Ovary (tissue), 10 donors: ENCODE measurements at places on chromosomes 3 and 15. TPM values are rescaled to one million over a fixed set of nuclear protein-coding genes. Genes with fewer than 3 reads are reported as not detected.
A peak's percentile ranks its signal among the peaks of the same experiment; 100 is the strongest.

DNA sequence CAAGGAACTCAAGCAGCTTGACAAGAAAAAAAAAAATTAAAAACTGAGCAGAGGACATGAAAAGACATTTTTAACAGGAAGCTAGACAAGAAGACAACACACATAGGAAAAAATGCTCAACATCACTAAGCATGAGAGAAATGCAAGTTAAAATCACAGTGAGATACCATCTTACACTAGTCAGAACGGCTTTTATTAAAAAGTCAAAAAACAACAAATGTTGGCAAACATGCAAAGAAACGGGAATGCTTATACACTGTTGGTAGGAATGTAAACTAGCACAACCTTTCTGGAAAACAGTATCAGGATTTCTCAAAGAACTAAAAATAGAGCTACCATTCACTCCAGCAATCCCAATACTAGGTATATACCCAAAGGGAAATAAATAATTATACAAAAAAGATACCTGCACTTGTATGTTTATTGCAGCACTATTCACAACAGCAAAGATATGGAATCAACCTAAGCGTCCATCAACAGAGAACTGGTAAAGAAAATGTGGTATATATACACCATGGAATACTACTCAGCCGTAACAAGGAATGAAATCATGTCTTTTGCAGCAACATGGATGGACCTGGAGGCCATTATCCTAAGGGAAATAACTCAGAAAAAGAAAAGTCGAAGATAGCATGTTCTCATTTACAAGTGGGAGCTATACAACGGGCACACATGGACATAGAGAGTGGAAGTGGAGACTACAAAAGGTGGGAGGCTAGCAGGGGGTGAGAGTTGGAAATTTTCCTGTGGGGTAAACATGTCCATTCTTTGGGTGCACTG, 5.2 kb downstream of the GOLIM4 start:
- no peak for DNase-seq

DNA sequence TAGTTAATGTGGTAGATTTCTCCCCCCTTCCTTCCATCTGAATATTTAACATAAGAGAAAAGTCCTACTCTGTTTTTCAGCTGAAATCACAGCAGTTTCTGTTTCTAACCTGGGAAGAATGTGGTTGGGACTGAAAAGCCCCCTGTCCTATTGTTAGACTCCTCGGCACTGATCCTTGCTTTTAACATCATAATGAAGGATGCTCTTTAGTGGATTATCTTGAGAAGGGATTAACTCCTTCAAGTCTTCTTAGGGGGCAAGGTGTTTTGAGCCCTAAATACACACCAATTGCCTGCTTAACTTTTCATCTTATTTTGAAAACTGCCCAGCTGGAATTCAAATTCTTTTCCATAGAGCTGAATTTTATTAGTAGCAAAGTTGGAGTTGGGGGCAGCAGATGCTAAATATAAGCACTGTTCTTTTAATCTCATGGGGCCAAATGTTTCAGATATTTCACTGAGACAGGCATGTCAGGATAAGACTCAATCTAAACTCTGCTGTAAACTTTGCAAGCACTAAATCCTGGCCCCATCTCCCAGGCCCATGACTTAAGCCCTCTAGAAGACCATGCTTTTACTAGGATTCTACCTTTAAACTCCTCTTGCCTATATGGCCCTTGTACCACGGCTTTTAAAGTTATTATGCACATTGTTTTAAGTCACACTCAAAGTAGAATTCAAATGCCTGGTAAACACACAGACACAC, 243.2 kb upstream of the NR2F2 start:
- DNase-seq = no peak

Gene NUTM1
- total RNA-seq = not detected

GRCh38 chr3:100580147-100580546, 29.3 kb upstream of the ADGRG7 start:
- no peak for DNase-seq

GRCh38 chr3:60579734-60580133, 671.5 kb downstream of the FHIT start:
- DNase-seq = no peak

- no peak for DNase-seq
Measured at GRCh38 chr3:38140326-38141172, 2.1 kb downstream of the MYD88 start.

GRCh38 chr3:195729476-195730251, 8.9 kb downstream of the MUC20 start:
- no peak for DNase-seq

DNA sequence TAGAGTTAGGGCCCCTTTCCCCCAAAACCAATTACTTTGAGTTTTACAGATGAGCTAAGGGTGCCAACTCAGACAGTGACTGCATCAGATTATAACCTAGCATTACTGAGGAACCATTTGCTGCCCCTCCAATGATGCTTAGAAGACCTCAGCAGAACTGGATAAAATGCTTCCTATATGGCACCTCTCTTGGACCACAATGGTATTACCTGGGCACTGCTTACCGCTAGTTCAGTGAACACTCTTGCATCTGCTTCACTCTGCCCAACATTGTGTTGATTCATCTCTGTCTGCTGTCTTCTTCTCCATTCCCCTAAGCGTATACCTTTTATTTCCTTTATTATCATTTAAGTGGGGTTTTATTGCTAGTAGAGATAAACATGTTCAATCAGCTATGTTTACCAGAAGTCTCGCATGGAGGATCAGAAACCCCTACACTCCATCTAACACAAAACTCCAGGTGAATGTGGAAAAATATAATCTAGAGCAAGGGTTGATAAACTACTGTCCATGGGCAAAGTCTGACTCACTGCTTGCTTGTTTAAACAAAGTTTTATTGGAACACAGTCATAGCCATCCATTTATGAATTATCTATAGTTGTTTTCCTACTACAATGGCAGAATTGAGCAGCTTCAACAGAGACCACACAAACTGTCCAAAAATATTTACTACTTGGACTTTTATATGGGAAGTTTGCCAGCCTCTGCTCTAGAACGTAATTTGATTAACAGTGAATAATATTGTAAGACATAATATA, 100.2 kb upstream of the PTX3 start:
- DNase-seq = no peak

DNA sequence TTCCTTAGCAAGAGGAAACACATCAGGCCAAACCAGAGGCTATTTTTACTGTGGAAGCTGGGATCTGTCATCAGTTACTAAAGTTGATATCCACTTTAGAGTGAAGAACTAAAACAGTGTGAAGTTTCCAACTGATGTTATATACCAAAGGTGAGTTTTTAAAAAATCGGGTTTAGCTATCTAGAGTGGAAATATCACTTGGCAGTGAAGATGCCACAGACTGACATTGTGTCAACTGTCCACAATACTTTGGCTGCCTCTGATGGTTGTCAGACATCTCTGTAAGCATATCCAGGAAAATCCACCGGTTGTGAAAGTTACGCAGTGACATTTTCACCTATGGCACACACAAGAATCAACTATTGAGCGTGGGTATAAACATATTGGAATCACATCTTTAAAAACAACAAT, 9.2 kb downstream of the ZIC1 start:
- DNase-seq = no peak

GRCh38 chr3:23665741-23666140, 140.0 kb upstream of the UBE2E1 start:
- DNase-seq = no peak

GRCh38 chr15:90388462-90389380, 679 bp downstream of the IQGAP1 start:
- peak; percentile 78 for DNase-seq

DNA sequence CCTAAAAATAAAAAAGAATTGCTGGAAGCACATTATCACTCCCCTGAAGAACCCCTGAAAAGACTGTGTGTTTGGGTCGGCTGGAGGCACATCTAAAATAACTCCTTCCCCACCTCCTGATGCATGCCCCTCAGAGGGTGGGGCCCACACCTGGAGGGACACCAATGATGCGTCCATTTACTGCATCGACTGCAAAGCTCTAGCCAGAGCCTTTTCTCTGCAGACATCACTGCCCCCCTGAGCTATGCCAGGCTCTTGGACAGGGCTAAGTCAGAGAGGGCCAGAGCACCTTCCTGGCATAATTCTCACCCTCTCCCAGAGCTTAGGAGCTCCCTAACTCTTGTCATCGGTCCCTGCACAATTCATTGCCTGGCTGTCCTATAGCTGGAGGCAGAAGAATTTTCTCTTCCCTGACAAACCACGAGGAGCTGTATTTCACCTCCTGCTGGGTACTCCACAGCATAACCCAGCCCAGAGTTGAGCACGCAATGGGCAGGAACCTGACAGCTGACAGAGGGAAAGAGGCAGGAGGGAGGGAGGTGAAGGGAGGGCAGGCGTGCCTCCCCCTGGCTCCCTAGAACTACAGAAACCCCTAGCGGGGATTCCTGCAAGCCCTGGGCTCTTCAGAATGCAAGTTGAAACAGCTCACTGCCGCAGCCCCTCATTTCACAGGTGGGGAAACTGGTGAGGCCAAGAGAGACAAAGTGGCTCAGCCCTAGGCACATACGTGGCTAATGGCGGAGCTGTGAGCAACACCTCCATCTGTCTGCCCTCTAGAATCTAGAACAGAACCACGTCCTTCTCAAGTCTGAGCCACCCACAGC, 46.6 kb downstream of the XXYLT1 start:
- DNase-seq = no peak

DNA sequence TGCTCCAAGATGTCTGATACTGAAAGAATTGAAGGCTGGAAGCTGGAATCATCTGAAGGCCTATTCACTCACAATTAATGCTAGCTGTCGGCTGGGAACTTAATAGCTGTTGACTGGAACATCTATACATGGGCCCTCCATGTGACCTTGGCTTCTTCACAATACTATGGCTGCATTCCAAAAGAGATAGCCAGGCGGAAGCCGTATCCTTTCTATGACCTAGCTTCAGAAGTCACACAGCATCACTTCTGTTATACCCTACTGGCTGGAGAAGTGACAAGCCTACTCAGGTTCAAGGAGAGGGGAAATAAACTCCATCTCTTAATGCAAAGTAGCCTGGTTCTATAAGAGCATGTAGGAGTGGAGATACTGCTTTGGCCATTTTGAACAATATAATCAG, 50.9 kb upstream of the SPRED1 start:
- DNase-seq = no peak

- DNase-seq = no peak
Measured at GRCh38 chr3:103059432-103059831, 624.6 kb downstream of the ZPLD1 start.

- DNase-seq = peak; percentile 46
Measured at GRCh38 chr15:89912674-89913396, at the start of gene ARPIN. Gene ARPIN (minus strand): TSS chr15:89912952. CDS start chr15:89912835, 117 bp downstream.

GRCh38 chr3:52400275-52400793, 44.6 kb downstream of the SEMA3G start:
- peak; percentile 20 for DNase-seq

DNA sequence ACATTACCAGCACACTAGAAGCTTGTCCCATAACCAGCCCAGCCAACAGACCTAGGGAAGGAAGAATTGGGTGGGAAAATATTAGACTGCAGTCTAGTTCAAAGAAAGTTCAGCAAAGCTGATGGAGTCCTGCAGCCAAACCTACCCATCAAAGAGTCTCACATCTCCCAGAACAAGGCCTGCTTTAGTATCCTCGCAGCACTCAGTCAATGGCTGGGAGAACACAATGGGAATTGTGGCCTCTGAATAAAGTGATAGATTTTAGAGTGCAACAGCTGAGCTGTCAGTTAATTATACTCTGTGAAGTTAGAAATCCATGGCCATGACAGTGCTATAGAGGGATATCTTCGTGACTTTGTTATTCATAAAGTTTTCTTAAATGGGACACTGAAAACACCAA, 207.2 kb upstream of the NAALADL2 start:
- DNase-seq = no peak

Gene SEMA3F
- total RNA-seq = 19.1 TPM

DNA sequence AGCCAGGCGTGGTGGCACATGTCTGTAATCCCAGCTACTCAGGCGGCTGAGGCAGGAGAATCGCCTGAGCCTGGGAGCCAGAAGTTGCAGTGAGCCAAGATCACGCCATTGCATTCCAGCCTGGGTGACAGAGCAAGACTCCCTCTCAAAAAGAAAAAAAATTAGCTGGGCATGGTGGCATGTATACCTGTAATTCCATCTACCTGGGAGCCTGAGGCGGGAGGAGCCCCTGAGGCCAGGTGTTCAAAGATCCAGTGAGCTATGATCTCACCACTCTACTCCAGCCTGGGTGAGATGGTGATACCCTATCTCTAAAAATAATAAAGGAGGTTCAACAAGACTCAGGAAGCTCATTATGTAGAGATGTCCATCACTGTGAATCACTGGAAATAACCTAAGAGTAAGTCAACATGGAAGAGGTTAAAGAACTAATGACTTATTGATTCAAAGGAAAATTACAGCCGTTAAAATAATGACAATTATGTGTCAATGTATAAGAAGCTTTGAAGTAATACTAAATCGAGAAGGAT, 19.8 kb upstream of the RAB7A start:
- no peak for DNase-seq

DNA sequence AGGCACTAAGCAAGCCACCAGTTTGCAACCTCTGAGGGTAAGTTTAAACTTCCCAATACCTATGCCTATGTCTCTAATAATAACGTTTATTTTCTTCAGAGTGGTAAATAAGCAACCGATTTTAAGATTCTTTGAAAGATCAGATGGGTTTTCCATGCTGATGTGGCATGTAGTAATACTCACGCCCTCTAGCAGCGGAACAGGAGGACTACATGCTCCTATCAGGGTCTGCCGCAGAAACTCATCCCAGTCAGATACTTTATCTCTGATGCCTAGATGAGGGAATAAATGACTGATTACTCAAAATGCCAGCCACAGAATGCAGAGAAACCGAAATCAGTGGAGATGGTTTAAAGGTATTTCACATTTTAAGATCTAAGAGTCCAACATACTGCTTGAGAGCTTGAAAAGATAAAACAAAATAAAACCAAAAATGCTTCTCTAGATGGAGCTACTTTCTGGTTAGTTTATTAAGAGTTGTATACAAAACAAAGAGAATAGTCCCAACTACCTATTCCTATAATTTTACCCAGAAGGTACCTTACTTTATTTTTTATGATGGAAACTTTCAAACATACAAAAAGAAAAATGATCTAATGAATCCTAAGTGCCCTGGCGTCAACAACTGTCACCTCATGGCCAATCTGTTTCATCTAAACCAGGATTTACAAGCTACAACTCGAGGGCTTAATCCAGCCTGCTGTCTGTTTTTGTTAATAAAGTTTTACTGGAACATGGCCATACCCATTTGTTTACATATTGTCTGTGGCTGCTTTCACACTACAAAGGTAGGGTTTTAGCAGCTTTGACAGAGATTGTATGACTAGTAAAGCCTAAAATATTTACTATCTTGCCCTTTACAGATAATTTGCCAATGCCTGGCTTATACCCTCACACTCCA, 37.5 kb upstream of the STIMATE start:
- DNase-seq = peak; percentile 38
